ENCODE measurements at places on chromosomes 11 and 22. TPM values are rescaled to one million over a fixed set of nuclear protein-coding genes. Genes with fewer than 3 reads are reported as not detected.

Gene OR4C16
- not detected for total RNA-seq

DNA sequence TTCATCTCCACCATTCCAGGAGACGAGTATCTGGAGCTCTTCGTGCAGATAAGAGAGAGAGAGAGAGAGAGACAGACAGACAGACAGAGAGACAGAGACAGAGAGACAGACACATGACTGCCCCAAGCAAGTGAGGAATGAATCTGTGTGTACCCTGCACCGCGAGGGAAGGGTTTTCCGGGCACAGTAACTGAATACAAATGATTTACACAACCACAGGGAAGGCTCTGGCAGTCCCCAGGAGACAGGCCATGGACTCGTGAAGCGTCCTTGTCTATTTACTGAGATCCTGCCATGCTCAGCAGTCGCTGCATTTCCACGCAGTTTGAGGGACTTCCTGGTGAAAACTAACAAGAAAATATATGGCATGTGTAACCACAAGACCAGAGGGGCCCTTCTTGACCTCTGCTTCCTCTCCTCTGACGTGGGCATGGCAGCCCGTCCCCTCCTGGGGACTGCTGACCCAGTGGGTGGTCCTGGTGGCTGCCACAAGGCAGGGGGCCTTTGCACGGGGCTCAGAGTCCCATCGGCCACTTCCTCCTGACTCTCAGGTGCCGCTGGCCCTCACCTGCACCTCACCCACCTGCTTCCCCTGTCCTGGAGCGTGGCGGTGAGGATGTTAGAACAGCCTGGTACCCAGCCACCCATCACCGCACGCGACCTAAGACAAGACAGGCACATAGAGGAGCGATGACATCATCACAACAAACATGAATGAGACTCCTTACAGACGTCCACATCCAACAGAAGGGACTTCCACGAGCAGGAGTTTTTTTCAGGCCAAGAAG, 75.9 kb downstream of the PHF21B start:
- DNase-seq, result no peak

Gene OR5M10
- total RNA-seq, result not detected

Gene MFRP
- not detected for total RNA-seq

Gene JAML
- 150 TPM for total RNA-seq

Gene MMP13
- not detected for total RNA-seq

GRCh38 chr11:16184588-16184987, 171.8 kb downstream of the SOX6 start:
- DNase-seq, result no peak

Gene KCNE3
- total RNA-seq, result not detected

DNA sequence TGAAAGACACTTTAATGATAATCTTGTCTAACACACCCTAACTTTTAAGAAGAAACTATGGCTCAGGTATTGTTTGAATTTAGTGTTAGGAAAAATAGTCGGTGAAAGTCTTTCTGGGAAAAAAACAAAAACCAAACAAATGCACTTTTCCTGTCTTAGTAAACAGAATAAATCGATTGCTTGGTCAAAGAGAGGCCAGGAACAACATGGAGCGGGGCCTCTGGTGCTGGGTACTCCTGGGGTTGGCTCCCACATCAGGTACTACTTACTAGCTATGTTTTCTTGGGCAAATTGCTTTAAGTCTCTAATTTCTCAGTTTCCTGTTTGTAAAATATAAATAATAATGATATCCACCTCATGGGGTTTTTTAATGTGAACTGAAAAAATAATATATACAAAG, 46.8 kb downstream of the NAV2 start:
- no peak for DNase-seq

DNA sequence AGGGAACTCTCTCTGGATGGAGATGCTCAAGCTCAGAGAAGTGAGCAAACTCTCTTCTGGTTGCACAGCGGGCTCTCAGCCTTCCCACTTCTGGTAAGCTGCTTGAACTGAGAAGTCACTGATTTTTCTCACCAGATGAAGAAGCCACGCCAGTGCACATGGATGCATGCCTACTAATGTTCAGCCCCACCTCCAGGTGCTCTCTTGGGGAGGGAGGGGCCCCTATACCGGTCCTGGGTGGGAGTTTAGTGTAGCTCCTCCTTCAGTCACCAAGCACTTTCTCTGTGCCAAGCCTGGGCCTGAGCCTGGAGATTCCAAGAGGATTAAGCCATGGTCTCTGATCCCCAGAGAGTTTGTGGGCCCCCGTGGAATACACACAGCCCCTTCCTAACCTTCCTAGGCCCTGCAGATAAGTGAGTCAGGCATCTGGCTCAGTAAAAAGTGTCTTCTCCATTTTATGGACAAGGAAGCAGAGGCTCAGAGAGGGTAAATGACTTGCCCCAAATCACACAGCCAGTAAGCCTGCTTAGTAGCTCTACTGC, 142.2 kb downstream of the ST3GAL4 start:
- no peak for DNase-seq

Gene ANO1
- total RNA-seq, result not detected

Gene TRIM49
- not detected for total RNA-seq

- DNase-seq, result no peak
These were observed 107.3 kb downstream of the ETS1 start for GRCh38 chr11:128480066-128480465.

DNA sequence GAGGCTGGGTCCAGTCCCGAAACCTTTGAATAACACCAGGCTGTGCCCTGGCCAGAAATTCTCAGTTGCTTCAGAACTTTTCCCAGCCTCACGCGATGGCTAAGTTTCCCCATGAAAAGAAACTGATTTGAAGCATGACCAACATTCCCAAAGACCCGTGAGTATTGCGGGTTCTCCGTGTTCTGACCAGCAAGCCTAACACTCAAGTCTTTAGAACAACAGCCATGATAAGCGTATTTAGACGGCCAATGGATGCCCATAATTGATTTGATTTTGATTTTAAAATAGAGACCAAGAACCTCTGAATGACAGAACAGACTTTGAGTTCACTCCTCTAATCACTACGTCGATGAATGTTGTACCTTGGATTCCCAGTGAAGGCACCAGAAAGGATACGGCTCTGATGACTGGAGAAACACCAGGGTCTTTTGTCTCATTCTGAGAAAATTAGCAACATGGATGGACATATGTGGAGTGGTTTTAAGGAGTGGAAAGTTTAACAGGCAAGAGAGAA, 43.9 kb downstream of the ZNF280B start:
- DNase-seq, result no peak
